Daoy (cell line): ENCODE measurements at places on chromosomes 6 and 20.
A peak's percentile ranks its signal among the peaks of the same experiment; 100 is the strongest.

DNA sequence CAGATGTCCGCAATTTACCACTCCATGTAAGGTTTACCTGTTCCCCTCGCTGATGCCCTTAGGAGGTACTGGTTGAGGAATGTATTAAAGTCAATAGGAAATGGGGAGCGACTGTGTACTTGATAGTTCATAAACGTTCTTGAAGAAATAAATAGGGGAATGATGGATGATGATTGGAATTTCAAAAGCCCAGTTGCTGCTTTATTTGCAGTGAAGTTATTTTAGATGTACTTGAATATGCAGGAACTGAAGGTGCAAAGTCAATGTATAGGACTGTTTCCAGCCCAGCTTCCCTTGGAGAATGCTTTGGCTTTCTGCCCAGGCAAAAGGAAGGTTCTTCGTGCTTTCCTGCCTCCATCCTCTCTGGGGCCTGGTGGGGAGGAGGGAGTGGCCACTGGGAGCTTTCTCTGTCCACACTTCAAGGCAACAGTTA, 19.8 kb downstream of the ADGRF5 start:
- no peak for DNase-seq

DNA sequence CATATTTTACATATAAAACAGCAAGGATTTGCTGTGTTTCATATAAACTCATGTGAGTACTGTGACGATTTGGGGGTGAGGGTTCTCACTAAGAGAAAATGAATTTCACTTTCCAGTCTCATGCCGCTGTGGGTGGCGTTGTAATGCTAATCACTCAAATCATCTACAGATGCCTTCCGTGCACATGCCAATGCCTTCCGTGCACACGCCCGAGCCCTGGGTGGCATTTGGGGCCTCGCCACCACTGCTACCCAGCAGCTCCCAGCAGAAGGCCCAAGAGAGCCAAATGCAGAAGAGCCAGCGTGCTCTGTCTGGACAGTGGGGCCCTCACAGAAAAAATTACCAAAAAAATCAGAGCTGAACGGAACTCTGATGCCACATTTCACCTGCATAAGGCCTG, 53.7 kb downstream of the WDR27 start:
- DNase-seq = no peak

GRCh38 chr6:148235446-148235845, 107.2 kb upstream of the SASH1 start:
- no peak for DNase-seq

- peak; percentile 75 for DNase-seq
Measured at GRCh38 chr6:29011276-29011734, 6.2 kb upstream of the ZNF311 start.

DNA sequence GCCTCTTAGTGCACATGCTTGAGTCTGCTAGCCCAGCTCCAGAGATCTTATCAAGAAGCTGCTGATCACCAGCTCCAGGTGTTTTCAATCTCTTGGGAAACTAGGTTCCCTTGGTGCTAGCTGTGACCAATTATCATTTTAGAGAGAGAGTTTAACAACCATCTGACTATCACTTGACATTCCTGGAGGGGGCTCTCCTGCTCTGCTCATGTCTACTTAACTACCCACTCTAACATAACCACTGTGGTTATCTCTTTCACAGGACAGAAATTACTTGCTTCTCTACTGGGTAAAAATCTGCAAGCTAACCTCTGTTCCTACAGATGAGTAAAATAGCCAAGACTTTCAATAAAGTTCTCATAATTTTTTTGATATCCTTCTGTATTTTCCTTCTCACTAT, 823.4 kb upstream of the GJE1 start:
- DNase-seq = no peak

GRCh38 chr6:56101141-56101553, 146.2 kb downstream of the COL21A1 start:
- DNase-seq = peak; percentile 91

- DNase-seq = peak; percentile 88
Measured at GRCh38 chr20:1776681-1777475, 118.3 kb upstream of the SIRPA start.

DNA sequence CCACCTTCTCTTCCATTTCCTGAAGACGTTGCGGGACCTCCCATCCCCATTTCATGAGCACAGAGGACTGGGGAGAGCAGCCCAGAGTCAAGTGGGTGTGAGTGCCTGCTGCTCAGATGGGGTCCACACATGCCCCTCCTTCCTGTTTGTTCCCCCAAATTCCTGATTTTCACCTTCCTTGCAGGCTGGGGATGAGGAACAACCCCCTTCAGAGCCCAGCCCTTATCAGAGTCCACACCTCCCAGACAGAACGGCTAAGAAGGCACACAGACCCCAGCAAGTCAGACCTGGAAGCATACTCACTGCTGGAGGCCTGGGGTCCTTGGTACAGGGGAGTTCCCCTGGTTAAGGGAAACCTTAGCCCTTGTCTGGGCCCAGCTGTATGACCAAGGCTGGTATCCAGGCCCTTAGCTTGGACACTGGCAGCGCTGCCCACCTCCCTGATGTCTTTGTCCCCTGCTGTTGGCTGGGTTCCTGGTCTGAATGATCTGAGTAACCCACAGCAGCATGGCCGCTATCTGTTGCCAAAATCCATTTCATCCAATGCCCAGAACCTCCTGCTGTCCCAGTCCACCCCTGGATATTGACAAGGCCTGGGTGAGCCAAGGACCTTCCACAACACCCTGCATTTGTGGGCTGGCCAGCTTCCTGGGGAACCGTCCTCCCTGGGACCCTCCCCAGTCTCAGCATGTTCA, 230.9 kb downstream of the SYNDIG1 start:
- DNase-seq = no peak

- DNase-seq = no peak
Measured at GRCh38 chr6:12114055-12114503, 102.0 kb downstream of the HIVEP1 start.

GRCh38 chr6:304833-305370, 12.6 kb downstream of the DUSP22 start:
- DNase-seq = no peak

DNA sequence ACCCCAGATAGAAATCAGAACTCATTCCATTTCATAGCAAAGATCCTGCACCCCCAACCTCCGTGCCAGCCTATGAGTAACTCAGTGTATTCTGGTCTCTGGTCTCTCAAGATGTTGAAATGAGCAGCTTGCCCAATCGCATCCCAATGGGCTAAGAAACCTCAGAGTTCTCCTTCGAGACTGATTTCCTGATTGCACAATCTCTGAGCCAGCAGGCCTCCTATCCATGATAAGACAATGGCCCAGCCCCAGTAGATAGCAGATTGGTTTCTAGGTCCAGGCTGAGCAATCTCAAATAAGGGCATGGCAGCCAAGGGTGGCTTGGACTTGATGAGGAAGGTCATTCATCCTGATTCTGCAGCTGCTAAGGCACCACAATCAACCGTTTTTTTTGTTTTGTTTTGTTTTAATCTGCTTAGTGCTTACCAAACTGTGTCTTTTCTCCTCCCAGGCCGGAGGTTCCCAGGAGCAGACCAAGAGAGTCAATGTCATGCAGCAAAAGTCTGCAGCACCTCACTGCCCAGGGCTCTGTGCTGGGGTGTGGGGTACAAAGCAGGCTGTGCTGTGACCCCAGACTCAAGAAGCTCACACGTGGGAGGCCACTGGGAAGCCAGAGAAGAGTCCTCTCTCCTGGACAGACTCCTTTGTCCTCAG, 125.1 kb upstream of the NXT1 start:
- peak; percentile 40 for DNase-seq

DNA sequence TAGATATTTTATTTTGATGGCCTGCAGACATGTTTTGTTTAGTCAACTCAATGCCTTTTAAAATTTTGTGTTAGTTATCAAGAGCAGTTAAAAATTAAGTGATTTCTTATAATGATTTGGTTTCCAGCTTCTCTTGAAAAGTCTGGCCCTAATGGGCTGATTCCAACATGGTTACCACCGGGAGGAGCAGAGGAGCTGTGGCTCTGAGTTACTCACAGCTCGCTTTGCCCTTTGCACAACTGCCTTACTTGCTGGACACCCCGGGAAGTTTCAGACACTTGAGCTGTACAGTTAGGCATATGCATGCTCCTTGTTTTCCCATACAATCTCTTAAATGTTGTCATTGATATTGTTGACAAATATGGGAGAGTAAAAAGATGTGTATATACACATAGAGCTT, 173.1 kb upstream of the MMS22L start:
- no peak for DNase-seq

DNA sequence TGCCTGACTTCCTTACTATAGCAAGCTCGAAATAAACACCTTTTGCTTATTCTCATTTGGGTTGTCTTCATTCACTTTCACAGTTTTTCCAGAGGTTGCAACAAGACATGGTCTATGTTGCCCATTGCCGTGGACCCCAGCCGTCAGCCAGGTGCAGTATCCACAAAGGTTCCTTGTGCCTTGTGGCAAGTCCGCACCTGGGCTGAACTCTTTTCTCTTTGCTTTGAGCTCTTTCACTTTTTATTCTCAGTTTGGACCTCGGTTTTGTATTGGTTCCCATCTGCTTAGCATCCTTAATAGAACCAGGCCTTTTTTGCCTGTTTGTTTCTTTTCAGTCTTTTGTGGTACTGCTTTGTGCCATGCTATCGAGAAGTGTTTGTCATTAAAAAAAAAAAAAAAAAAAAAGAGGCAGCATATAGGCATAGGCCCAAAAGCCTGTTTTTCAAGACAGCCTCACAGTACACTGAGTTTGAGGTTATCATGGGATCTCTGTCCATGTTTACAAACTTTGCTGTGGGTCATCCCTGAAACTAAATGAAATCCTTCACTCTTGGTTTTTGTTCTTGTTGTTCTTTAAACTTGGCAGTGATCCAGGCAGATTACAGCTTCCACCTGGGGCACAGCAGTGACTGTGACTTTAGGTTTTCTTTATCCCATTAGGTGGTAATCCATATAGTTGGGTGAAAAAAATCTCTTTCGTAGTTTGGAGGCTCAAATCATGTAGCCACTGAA, 33.3 kb downstream of the GSTA3 start:
- no peak for DNase-seq

GRCh38 chr6:107116328-107116892, 1.1 kb upstream of the BEND3 start:
- DNase-seq = peak; percentile 59

DNA sequence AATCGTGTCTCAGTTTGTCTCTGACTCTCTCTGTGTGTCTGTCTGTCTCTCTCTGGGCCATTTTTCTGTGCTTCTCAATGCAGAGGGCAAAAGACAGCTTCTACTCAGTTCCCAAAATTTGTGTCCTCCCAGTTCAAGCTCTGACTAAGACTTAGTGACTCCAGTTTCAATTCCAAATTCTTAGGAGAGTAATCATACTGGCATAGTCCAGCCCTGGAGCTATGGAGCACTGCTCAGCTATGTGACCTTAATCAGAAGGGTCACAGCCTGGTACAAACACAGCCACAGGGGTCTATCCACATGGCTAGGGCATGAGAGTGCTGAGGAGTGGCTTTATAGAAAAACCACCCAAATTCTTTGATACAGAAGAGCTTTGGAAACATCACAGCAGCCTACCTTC, 91.9 kb downstream of the FOXF2 start:
- DNase-seq = peak; percentile 53

GRCh38 chr6:38182426-38182825, 362.9 kb downstream of the ZFAND3 start:
- no peak for DNase-seq

GRCh38 chr6:110475066-110475653, 1.3 kb downstream of the SLC22A16 start:
- DNase-seq = no peak

DNA sequence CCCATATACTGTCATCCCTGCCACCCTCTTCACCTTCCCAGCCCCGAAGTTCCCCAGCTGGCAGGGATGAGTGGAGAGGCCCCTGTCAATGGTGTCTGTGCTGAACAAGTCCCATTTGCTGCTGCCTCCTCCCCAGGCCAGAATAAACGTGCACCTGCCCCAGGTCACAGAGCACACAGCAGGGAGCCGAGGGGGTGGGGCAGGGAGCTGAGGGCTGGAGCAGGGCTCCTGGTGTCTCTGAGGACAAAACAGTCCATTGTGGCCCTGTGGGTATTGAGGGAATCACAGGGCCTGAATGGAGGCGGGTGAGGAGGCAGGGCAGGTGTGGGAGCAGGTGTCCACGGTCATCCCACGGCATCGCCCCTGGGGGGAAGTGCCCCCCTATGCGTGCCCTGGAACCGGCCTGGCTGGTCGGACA, 55.8 kb downstream of the SNAI1 start:
- DNase-seq = no peak

GRCh38 chr6:31197559-31198305, 27.2 kb upstream of the POU5F1 start:
- DNase-seq = peak; percentile 94

- no peak for DNase-seq
Measured at GRCh38 chr20:5845681-5846615, 95.7 kb downstream of the SHLD1 start.

DNA sequence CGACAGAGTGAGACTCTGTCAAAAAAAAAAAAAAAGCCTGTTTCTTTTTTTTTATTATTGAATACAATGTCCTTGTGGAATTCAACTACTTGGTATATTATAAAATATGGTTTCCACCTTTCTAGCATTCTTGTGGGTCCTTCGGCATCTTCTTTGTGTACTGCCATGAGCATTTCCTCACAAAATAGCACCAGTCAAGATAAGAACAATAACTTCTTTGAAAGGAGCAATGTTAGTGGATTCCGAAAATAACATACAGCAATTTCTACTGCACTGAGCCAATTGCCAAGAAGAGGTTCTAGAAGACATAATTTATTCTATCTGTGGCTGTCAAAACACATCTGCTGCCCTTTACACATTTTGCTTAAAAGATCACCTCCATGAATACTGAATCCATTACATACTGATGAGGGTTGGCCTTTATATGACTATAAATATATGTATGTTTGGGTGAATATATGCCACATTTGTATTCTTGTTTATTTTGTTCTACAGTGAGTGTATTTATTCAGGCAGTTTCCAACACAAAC, 19.1 kb upstream of the SPTLC3 start:
- DNase-seq = no peak

GRCh38 chr20:44518248-44518647, 3.6 kb downstream of the SERINC3 start:
- DNase-seq = no peak

DNA sequence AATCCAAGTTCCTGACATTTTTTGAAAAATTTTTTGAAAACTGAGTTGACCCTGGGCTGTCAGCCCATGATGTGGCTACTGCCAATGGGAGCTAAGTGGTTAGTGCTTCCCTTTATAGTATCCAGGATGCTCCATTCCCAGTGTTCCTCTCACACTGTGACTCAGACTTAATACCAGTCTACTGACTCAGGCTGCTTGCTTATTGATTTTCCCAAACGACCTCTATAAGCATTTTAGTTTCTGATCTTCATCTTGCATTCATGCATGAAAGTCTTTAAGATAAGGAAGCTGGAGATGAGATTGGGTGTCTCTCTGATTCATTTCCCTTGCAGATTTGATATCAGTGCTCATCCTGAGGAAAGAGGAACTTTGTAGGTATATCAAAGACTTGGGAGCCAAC, 560.0 kb downstream of the TBC1D32 start:
- no peak for DNase-seq
